Cerebellar nuclear complex (tissue), 1 donor: ENCODE measurements at places on chromosomes 13 and 19.

- DNase-seq = no peak
Observed at GRCh38 chr13:99506634-99507033, 5.4 kb downstream of the TM9SF2 start.

- DNase-seq = no peak
Observed at GRCh38 chr19:48121066-48121465, 10.4 kb upstream of the PLA2G4C start.

DNA sequence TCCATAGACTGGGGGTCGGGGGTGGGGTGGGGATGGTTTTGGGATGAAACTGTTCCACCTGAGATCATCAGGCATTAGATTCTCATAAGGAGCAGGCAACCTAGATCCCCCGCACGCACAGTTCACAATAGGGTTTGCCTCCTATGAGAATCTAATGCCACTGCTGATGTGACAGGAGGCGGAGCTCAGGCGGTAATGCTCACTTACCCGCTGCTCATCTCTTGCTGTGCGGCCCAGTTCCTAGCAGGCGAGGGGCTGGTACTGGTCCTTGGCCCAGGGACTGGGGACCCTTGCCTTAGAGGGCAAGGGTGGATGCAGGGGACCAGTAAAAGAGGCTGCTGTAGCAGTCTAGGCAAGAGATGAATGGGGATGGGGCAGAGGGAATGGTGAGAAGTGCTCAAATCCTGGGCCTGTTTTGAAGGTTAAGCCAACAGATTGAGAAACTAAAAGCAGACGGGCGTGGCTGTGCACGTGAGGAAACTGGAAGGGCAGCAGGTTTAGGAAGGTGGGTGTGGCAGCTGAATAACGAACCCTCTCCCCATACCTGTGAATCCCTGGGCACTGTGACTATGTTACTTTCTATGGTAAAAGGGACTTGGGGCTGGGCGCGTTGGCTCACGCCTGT, 1.5 kb upstream of the ERICH4 start:
- DNase-seq = no peak

DNA sequence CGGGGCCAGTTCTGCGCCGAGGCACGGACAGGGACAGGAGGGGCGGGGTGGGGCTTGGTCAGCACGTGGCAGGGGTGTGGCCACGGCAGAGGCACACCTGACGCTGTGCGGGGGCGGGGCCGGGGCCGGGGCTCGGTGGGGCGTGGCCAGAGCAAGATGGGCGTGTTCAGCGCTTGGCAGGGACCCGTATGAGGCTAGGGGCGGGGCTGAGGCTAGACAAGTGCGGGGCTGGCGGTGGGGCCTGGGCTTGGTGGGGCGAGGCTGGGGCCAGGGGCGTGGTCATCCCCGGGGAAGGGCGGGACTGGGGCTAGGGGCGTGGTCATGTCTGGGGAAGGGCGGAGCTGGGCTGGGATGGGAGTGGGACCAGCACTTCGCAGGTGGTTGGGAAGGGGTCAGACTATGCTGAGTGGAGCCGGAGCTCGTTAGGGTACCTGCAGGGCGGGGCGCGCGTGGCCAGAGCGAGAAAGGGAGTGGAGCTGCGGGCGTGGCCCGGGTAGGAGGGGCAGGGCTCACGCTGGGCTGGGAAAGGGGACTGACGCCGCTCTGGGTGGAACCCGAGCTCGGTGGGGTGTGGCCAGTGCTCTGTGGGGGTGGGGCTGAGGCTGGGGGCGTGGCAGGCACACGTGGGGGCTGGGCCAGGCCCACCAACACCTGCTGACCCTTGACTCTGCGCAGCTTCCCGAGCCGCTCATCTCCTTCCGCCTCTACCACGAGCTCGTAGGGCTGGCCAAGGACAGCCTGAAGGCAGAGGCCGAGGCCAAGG, 12.8 kb downstream of the POLR2E start:
- no peak for DNase-seq

DNA sequence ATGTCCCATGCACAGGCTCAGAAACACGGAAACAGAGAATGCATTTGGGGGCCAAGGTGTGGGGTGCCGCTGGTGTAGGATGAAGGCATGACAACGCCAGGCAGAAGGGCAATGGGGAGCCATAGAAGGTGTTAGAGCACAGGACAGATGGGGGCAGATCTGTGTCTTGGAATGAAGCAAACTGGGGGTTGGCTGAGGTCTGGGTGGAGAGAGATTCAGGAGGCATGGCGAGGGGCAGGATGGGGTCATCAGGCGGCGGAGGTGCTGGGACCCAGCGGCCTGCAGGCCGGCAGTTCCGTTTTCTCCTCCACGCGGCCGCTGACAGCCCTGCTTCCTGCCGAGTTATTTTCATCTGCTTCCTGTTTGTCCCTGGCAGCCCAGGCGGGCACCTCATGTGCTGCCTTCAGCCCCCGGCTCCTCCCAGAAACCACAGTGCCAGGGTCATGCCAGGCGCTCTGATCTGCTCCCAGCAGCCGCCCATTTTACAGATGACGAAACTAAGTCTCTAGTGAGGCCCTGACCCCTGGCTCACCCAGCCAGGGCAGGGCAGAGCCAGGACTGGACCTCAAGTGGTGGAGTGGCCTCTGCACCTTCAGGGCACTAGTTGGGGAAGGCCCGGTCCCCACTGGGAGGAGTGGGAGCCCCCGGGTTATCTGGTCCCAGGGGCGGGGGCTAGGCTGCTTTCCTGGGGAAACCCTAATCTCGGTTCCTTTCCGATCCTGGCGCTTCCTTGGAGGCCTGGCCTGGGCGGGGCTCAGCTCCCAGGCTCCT, 2.2 kb downstream of the ARHGAP45 start:
- no peak for DNase-seq

GRCh38 chr13:114015969-114016295, 42.1 kb upstream of the C13orf46 start:
- no peak for DNase-seq

DNA sequence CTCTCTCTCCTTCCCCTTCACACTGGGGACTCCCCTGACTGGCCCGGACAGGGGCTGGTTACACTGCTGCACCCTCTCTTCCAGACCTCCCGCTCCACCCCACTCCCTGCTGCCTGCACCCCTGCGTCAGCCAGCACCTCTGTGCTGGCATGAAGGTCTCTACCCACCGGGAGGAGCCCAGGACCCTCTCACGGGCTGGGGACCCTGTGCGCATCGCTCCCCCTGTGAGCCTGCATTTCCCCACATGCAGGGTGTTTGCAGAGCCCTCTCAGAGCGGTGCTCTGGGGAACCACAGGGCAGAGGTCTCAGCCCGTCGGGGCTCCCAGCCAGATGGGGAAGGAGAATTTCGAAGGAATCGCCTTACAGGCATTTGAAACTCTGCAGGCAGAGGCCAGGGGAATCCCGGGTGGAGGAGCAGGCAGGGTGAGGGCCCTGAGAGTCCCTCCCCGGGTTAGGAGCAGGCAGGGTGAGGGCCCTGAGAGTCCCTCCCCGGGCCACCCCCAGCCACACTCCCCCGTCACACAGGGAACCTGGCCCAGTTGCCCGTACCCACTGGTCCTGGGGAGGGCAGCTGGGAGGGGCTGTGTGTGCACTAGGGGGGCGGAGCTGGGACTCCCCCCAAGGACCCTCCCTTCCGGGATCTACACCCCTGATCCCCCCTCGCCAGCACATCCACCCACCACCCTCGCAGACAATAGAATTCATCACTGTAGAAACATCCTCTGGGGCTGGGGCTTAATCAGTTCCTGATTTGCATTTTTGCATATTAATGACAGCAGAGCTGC, 16.3 kb upstream of the TCF3 start:
- DNase-seq = no peak

GRCh38 chr19:17616961-17617806, 61.7 kb downstream of the COLGALT1 start:
- DNase-seq = no peak

GRCh38 chr13:110042253-110042950, 256.0 kb upstream of the IRS2 start:
- no peak for DNase-seq

GRCh38 chr13:27034678-27035111, 136.9 kb downstream of the USP12 start:
- DNase-seq = no peak

- no peak for DNase-seq
Observed at GRCh38 chr13:41914552-41914951, 46.4 kb downstream of the VWA8 start.

DNA sequence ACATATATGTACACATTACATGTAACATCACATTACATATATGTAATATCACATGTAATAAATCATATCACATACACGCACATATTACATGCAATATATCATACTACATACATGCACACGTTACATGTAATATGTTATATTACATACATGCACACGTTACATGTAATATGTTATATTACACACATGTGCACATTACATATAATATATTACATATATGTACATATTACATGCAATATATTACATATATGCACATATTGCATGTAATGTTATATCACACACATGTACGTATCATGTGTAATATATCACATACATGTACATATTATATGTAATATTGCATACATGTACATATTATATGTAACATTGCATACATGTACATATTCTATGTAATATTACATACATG, 77.6 kb downstream of the GADD45B start:
- DNase-seq = no peak

- peak; percentile 24 for DNase-seq
Observed at GRCh38 chr19:4018140-4018613, 10.6 kb downstream of the PIAS4 start.

DNA sequence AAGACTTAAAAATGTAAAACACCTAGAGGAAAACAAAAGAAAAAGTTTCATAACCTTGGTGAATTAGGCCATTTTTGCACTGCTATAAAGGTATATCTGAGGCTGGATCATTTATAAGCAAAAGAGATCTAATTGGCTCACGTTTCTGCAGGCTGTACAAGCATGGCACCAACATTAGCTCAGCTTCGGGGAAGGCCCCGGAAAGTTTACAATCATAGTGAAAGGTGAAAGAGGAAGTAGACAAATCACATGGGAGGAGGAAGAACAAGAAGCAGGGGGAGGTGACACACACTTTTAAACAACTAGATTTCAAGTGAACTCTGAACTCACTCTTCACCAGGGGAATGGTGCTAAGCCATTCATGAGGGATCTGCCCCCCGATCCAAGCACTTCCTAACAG, 1358.5 kb upstream of the PCDH9 start:
- no peak for DNase-seq

- DNase-seq = peak; percentile 7
Observed at GRCh38 chr13:107138486-107138885, 570.5 kb upstream of the ARGLU1 start.

DNA sequence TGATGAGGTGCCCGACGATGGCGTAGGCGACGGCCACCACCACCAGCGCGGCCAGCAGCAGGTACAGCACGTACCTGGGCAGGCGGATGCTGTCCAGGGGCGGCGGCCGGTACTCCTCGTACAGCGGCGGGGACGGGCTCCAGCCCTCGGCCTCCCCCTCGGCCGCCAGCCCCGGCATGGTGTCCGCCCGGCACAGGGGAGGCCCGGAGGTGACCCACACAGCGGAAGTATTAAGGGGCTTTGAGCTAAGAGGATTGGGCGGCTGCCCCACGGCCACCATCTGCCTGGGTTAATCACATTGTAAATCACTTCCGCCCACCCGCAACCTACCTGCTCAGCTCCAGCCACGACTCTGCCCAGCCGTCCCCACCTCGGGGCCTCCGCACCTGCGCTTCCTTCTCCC, at the start of gene SMIM44:
Gene SMIM44 (minus strand): TSS at position 216 of the 403 bp plus-strand sequence. CDS start 38 bp downstream, at position 178.
- no peak for DNase-seq

- DNase-seq = no peak
Observed at GRCh38 chr13:106998664-106999063, 430.7 kb upstream of the ARGLU1 start.

GRCh38 chr19:54439174-54439851, 9.7 kb upstream of the LENG8 start:
- no peak for DNase-seq

GRCh38 chr19:33840783-33841182, 44.1 kb downstream of the KCTD15 start:
- no peak for DNase-seq

- DNase-seq = no peak
Observed at GRCh38 chr13:34833562-34834182, 108.4 kb upstream of the NBEA start.

DNA sequence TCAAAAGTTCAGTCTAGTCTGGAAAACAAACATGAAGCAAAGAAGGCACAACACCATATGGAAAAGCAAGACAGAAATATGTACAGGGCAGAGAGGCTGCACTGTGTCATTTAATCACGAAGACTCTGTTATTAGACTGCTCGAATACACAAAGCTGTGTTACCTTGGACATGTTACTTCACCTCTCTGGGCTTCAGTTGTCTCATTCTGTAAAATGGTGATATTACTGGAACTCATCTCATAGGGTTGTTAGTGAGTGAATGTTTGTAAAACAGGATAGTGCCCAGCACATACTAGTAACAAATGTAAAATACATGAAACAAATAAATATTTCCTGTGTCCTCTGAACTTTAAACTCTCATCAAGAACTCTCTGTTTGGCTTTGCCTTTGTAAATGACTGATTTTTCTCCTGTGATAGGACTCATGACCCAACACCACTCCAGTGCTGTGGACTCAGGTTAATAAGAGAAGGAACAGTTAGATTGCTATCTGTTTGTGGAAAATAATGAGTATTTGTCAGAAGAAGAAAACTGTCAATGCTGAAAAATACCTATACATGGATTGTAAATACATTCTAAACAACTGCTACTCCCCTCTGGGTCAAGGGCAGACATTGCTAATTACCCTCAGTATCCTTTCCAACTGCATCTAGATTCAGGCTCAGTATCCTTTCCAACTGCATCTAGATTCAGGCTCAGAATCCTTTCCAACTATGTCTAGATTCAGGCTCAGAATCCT, 62.3 kb downstream of the ZIC5 start:
- no peak for DNase-seq

DNA sequence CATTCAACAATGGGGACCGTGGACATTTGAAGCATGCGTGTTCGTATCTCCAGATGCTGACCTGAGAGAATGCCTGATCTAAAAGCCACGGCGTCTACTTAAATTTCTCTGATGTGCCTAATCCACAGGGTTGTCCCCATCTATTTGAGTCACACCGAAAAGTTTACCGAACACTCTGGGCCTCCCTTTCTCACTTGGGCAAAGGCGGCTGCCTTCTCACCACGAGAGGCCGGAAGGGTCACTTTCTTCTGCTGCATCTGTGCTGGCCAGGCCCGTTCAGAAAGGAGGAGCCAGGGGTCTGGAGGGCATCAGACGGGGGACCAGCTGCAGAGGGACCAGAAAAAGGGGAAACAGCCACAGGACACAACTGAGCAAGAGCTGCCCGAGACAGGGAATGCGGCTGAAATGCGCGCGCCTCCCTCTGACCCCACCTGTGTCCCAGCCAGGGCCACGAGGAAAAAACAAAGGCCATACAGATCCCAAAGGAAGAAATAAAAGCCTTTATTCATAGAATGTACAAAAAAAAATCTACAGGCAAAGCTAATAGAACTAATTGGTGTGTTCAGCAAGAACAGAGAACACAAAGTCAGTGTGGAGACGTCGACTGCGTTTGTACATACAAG, 71.3 kb upstream of the C13orf46 start:
- no peak for DNase-seq

DNA sequence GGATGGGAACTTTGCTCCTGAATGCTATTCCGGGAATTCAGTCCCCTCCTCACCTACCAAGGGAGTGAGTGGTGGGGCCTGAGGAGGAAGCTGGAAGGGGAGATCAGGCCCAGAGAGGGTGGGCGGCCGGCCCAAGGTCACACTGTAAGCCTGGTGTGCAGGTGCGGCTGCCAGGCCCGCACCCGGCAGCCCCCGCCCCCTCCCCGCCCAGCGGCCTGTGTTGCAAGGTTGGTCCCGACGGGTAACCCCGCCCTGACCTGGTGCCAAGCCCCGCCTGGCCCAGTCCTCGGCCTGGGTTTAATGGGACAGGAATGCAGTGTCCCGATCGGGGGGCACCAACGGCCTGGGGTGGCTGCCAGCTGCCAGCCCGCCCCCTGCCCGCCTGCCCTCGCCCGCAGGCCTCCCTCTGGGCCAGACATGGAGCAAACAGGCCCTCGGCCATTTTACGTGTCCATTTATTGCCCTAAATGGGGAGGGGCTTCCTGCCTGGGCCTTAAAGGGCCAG, 5.5 kb downstream of the ZBTB7A start:
- no peak for DNase-seq
